ENCODE measurements at places on chromosomes 3 and 15.

DNA sequence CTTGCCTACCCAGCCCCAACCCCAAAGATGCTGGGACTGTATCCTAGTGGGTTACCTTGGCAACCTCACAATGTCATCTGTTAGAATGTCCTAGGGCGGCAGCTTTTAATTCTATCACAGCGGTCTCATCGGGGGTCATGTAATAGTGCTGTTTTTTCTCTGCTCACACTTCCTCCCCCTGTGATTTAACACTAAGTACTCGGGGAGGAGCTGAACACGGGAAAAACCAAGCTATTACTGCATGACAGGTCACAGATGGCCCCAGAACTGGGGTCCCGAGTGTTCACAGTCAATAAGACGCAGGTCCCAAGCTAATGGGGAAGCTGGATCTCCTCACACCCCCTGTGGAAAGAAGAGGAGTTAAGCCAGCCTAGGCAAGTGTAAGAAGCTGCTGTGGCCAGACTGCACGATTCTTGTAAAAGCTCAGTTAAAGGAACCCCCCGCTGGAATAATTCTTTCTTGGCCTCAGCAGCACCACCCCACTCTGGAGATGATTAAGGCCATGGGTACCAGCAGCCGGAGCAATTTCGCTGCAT, 2.5 kb upstream of the RFTN1 start:
- peak; percentile 82 for DNase-seq

- no peak for DNase-seq
Observed at GRCh38 chr15:88108991-88109390, 147.5 kb downstream of the NTRK3 start.

DNA sequence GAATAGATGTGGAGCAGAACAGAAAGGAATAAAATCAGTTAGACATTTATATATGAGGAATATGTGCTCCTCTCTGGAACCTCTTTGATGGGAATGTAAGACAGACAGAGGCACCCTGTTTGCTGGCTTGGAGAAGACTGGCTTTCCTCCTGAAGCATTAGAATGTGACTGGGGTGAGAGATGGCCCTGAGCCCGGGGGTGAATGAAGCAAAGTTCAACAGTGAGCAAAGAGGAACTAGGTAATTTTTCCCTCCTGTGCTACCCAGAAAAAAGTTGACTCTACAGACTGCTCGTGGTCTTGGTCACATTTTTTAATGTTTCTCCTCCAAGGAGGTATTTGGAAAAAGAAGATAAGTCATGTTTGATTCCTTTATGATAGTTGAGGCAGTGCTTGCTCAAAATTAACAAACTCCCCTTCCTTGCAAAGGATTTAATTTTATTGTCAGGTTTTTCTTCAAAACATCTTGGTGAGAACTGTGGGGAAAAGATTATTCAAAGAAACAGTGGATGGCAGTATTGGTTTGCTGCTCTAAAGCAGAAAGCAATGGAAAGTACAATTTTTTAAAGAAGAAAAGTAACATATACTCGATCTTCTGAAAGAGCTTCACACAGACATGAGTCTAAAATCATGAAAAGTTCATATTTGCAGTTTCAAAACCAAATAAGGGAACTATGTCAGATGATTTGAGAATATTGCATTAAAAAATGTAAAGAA, 370.4 kb upstream of the CDIN1 start:
- no peak for DNase-seq

- no peak for DNase-seq
Observed at GRCh38 chr15:41340189-41340695, 7.6 kb downstream of the NUSAP1 start.

DNA sequence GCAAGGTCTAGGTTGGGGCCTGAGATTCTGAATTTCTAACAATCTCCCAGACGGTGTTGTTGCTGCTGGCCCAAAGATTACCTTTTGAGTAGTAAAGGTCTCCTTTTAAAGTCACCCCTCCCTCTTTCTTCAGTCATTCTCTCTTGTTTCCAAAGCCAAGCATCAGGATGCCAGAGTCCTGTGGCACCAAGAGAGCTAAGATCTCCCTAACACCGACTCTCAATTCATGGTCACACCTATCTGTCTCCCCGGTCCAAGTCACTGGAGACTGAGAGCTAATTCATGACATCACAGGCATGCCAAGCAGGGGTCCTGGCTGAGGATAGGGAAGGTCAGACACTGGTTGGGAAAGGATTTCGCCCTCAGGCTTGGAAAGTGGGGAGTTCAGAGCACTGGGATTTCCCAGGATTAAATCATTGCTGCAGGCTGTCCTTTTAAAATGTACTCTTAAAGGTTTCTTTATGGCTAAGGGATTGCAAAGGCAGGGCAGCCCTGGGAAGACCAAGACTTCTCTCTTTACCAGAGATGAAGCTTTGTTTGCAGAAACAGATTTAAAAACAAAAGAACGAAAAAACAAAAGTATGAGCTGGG, 7.3 kb downstream of the SHOX2 start:
- DNase-seq = no peak

DNA sequence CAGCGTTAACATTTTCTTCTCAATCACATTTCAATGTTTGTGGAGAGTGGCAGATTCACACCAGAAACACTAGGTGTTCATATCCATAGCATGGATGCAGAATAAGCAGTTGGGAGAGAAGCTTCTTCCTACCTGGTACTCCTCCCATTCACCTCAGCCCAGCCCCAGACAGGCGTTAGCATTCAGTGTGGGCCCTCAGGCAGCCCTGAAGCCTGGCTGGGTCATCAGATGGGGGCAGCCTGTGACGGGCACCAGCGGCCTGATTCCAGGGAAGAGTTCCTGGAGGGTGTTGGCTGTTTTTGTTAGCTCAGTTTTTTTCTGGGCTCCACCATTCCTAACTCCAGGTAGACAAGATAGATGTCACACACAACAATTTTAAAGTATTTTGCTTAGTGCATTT, 31.1 kb downstream of the APH1B start:
- DNase-seq = no peak

DNA sequence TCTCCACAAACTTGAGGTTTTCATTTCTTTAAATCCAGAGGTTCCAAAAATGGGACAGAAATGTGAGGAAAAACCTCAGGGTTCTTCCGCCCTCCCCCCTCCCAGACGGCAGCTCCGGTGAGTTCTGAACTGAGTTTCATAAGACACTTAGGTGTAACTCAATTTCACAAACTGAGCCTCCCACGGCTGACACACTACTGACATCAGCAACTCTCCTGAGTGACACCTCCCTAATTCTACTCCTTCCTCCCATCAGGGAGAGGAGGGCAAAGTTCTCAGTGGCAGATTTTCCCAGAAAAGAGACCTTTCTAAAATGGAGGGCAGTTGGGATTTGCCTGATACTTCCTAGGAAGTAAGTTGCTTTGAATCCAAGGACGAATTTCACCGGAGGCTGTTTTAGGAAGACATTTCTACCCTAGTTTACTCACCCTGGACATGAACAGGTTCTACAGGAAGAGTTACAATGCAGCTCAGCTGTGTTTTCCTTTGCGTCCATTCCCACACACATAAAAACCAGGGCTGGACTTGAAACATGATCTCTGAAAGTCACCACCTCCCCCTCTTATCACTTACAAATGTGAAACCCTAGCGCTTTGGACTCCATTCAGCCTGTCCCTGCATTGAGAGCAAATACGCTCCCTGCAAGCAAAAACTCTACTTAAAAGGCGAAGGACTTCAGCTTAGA, 78.1 kb upstream of the LMOD3 start:
- no peak for DNase-seq

DNA sequence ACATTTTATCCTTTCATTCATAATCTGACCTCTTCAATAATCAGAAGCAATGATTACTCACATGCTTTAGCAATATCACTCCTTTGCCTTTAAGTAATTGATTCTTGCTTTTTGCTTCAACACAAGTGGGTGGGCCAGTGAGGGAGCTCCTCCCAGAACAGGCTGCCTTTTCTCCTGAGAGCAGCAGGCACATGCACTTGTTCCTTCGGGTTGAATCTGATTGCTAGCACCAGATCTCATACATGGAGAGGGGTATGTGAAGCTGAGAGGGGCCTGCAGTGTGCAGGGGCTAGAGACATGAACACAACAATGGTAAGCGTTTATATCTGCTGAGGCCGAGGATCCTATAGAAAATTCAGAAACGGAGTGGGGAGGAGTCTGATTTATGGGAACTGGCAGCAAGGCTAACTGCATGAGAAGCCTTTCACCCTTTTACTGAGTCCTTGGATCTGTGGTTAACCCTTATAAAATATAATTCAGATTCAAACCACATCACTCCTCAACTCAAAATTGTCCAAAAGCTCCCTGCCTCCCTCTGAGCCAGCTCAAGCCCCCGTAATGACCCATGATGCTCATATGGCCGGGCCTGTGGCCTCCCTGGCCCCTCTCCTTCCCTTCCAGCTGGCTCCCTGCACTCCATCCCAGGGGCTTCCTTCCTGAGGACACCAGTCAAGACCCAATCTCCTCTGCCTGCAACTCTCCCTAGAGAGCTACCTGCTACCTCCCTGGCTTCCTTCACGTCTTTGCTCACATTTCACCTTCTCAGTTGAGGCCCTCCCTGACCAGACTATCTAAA, 32.4 kb downstream of the ZNF445 start:
- DNase-seq = no peak

GRCh38 chr3:30988769-30989168, 94.3 kb upstream of the GADL1 start:
- DNase-seq = no peak

Data from A673 (cell line).